ENCODE measurements at places on chromosomes 2 and 18. TPM values are rescaled to one million over a fixed set of nuclear protein-coding genes. Genes with fewer than 3 reads are reported as not detected.

DNA sequence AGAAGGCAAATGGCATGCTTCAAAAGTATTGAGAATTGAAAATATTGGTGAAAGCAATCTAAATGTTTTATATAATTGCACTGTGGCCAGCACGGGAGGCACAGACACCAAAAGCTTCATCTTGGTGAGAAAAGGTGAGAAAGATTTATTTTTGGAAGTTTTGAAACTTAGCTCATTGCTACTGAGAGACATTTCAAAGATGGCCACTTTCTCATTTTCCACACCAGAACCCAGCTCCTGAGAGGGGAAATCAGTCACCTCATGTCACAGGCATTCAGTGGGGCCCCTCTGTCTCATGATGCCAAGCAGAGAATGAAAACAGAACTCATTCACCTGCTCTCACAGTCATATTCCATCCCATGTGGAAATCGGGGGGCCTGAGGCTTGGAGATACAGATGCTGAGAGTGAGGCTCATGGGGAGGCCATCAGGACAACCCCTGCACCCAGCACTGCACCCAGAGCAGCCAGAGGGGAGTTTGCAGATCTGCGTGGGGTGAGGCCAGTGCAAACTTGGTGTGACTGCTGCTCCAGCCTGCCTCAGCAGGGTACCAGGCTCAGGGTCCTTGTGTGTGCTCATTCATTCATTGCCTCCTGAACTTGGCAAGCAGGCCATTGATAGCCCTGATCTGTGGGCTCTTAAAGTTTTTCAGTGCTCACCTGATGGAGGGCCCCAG, 31.4 kb downstream of the IL18R1 start:
- no peak overlapping the region for H3K4me3 ChIP-seq
- H3K27me3 ChIP-seq, result peaks cover 16% of the 10 kb centered on the region
- H3K27ac ChIP-seq, result no peak overlapping the region
- H3K36me3 ChIP-seq, result no peaks in the 10 kb centered on the region

- no peaks in the 10 kb centered on the region for H3K4me1 ChIP-seq
- no peak overlapping the region for H3K4me3 ChIP-seq
- no peaks in the 10 kb centered on the region for H3K36me3 ChIP-seq
Observed at GRCh38 chr18:24370120-24370519, 27.5 kb downstream of the OSBPL1A start.

- H3K36me3 ChIP-seq, result peaks cover 11% of the 10 kb centered on the region
- H3K27me3 ChIP-seq, result no peaks in the 10 kb centered on the region
- no peaks in the 10 kb centered on the region for H3K4me1 ChIP-seq
- no peak overlapping the region for H3K4me3 ChIP-seq
- no peak for DNase-seq
Observed at GRCh38 chr2:119771331-119771730, 11.6 kb downstream of the PTPN4 start.

- no peak overlapping the region for H3K27ac ChIP-seq
- H3K36me3 ChIP-seq, result no peaks in the 10 kb centered on the region
- H3K4me3 ChIP-seq, result no peak overlapping the region
- H3K4me1 ChIP-seq, result no peaks in the 10 kb centered on the region
Observed at GRCh38 chr2:176653479-176654443, 384.5 kb downstream of the MTX2 start.

Gene AFF3
- total RNA-seq, result not detected

Gene PAX3
- not detected for total RNA-seq

Gene AGAP1
- total RNA-seq, result 63.8 TPM
